ENCODE measurements at places on chromosomes 4 and X. TPM values are rescaled to one million over a fixed set of nuclear protein-coding genes. Genes with fewer than 3 reads are reported as not detected.

- no peak for DNase-seq
These were observed 12.4 kb downstream of the PLP1 start for GRCh38 chrX:103789004-103789403.

UGT2B10 gene
- not detected for total RNA-seq

- no peak for DNase-seq
These were observed 832.7 kb upstream of the INTU start for GRCh38 chr4:126799971-126800574.

DNA sequence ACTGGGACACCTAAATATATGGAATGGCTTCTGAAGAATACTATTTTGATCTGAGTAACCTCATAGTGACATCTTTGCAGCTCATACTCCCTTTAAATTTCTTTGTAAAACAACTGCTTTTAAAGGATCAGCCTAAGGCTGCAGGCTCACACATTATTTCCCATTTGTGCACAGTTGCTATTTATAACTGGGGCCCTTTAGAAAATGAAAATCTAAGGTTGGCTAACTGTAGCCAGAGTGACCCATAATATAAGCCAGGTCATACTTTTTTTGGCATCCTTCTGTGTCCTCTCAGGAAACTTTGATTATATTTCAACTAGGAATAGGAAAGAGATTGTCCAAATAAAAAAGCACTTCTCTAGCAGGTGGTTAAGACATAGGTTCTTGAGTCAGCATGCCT, 123.6 kb upstream of the RASGEF1B start:
- no peak for DNase-seq

DNA sequence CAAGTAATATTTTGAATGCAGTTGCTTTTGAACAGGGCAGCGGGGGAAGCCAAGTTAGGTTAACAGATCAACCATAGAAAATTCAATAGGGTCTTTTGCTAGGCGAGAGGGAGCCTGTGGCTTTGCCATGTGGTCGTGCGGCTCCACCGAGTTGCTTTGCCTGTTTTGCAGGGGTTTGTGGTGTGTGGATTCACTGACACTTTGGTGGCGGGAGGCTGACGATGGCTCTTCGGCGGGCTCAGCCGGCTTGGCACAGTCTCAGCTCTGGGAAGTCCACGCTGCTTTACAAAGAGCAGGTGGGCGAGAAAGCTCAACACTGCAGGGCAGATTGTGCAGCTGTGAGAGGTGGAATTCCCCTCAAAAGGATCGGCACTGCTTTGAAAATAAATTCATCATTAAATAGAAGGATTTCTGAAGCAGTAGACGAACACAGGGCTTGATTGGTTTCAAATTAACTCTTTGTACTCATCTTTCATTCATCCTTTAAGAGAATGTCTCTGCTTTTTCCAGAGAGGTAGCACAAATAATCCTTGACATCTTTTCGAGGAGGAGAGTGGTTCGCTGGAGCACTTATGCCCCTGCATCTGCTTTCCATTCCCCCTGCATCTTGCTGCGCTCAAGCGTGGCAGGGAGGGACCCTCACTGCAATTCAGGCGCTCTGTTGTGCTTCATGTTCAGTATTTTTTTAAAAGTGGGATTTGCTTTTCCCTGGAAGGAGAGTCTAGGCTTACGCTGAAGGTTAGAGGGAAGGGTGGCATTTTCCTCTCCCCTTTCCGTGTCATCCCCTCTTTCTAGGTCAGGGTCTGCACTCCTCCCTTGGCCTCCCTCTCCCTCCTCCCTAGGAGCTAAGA, 201.8 kb upstream of the LEF1 start:
- DNase-seq = no peak

GRCh38 chrX:49761481-49761880, 65.7 kb upstream of the PAGE1 start:
- no peak for DNase-seq

- peak; percentile 2 for DNase-seq
These were observed 71.2 kb downstream of the SUPT20HL2 start for GRCh38 chrX:24242649-24243175.

- no peak for DNase-seq
These were observed 221.0 kb downstream of the NAF1 start for GRCh38 chr4:162945713-162946112.

- no peak for DNase-seq
These were observed 173.5 kb downstream of the NPFFR2 start for GRCh38 chr4:72205298-72205697.

DNA sequence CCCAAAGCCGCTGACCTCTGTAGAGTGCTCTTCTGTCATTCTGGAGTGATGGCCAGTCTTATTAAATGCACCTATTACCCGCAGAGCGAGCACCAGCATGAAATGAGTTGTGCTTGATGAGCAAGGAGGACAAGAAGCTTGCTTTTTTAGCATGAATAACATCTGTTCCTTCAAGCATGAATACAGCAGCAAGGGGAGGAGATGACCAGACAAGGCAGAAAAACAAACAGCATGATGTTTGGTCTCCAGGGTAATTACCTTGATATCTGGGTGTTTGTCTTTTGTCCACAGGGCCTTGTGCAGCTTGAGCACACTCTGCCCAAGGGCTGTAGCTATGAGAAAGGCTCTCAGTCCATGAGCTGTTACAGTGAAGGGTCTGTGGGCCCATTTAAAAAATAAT, 324.8 kb upstream of the DDX53 start:
- no peak for DNase-seq

DNA sequence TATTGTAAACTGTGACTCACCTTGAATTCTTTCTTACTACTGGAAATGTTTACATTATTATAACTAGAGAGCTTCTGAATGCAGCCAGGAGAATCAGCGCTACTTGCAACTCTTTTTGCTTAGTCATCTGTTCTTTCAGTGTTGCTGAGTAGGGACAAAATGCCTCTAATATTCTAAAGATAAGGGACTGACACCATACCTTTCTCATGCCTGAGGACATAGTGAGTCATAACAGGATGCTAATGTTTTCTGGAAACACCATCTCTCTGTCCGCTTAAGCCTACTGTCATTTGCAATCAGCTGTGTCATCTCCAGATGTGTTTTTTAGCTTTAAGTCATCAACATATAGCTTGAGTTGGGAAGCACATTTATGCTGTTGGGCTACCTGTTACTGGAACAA, 108.3 kb downstream of the QRFPR start:
- DNase-seq = no peak

DNA sequence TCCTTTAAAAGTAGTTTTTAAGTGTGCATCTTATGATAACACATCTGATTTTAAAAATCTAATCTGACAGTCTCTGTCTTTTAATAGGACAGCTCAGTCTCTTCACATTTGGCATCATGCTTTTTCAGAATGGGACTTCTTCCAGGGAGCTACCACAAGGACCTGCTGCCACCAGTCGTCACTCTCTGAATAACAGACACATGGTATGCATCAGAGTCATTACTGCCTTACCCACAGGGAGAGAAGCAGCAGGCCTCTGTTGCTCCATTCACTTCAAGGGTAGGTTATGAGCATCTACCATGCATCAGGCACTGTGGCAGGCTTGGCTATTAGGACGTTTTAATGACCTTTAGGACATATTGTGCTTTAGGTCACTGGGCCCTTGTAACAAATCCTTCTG, 50.0 kb upstream of the AFAP1 start:
- DNase-seq = no peak

TMPRSS11F gene
- 49.6 TPM for total RNA-seq

DNA sequence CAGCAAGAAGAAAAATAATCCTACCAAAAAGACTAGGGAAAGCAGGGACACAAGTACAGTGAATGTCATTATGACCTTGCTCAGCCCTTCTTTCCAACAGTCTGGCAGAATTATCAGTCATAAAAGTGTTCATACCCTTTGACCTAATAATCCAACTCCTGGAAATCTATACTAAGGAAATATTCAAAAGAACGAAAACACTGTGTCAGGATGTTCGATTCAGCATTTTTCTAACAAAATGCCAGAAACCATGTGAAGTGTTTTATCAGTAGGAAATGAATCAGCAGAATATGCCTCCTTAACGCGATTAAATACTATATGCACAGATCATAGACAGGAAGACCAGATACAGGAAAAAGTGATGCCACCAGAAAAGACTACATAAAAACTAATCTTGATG, 16.2 kb upstream of the S100G start:
- DNase-seq = no peak

- no peak for DNase-seq
These were observed 20.1 kb upstream of the AP1S2 start for GRCh38 chrX:15874672-15875071.

DNA sequence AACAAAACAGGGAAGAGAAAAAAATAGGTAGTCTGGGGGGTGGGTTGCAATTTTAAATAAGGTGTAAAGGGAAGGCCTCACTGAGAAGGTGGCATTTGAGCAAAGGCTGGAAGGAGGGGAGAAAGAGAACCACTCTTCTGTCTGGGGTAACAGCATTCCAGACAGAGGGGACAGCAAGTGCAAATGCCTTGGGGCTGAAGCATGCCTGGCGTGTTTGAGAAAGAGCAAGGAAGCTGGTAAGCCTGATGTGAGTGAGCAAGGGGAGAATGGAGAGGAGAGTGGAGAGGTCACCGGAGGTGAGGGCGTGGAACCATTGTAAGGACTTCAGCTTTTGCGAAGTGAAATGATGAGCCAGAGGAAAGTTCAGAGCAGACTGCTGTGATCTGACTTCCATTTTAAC, 19.7 kb upstream of the DOCK11 start:
- no peak for DNase-seq

DNA sequence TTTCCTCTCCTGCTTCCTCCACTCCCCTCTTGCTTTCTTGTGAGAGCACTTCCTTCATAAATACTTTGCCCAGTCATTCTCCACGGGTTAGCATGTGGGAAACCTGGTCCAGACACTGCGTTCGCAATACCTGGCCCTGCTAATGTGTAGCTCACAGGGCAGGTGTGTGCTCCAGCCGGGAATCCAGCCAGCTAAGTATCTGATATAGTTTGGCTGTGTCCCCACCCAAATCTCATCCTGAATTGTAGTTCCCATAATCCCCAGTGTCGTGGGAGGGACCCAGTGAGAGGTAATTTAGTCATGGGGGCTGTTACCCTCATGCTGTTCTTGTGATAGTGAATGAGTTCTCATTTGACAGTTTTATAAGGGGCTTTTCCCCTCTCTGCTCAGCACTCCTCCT, 32.2 kb upstream of the STX18 start:
- DNase-seq = no peak

DNA sequence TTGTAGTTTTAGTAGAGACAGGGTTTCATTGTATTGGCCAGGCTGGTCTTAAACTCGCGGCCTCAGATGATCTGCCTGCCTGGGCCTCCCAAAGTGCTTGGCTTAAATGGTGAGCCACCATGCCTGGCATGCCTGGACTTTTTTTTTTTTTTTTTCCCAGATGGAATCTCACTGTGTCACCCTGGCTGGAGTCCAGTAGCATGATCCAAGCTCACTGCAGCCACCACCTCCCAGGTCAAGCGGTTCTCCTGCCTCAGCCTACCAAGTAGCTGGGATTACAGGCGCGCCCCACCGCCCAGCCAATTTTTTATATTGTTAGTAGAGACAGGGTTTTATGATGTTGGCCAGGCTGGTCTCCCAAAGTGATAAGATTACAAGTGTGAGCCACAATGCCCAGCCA, 8.4 kb downstream of the UBE2K start:
- DNase-seq = no peak

- no peak for DNase-seq
These were observed 38.0 kb downstream of the DHRSX start for GRCh38 chrX:2462780-2463179.

DNA sequence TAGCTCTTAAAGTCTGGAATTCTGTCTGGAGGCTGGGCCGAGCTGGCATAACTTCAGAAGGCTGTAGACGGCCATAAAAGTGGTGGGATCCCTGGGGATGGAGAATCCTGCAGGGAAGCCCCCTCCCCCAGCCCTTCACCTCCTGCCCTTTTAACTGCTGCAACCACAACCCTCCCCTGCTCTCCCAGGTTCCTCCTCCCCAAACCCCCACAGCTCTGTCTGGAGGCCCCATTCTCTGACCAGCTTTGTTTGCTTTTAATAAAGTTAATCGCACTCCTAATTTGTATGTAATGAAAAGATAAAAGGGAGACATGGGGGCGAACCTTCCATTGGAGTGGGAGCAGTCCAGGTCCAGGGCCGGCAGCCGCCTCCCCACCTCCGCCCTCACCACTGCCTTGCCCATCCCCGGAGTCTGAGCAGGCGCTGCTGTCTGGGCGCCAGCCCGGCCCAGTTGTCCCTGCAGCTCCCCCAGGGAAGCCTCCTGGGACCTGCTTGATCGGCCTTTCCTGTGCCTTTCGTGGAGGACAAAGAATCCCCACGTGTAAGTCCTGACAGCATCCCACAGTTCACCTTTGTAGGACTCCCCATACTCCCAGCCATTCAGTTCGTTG, 84.3 kb downstream of the PJA1 start:
- no peak for DNase-seq

DNA sequence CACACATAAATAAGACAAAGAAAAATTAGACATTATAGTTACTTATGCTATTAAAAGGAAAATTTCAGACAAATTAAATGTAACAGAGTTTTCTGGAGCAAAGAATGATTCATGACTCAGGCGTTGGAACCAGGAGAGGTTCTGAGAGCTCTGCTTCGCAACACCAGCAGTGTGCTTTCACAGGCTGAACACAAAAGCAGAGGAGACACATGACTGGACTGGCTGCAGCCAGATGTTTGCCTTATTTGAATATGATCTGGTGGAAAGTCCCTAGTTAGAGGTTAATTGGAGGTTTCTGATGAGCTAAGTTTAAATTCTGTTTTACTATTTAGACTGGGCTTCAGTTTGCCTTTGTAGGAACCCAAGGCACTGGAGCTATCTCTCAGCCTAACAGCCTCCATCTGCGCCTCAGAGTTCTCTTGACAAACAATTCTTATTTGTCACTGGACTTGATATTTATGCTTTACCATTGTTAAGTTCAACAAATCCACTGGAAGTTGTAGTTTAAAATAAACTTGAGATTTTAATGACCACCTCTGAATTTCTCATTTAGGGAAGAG, 16.2 kb downstream of the BOD1L1 start:
- peak; percentile 12 for DNase-seq

DNA sequence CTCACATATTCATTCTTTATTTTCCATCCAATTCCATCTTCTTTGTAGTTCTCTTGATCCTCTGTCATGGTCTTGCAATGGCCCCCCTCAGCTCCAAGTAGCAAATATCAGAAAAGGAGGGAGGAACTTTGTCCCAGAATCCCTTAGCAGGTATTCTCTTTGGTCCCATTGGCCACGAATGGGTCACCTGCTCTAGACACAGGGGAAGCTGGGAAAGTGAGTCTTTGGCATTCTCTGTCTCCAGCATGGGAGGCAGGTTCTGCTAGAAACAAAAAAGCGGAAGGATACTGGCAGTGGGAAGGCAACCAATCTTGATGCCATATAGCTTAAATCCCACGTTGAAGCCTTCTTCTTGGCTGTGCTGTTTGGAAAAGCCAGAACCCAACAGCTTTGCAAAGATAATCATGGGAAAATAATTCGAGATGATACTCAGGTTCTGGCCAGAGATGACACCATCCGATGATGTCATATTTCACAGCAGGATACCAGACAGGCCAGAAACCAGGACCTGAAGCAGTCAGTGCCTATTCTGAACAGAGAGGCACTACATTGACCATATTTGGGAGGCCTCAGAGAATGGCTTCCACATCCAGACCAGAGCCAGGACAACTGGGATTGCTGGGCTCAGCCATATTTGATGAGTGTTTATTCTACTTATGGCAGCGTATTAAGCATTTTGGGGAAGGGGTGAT, 110.4 kb upstream of the ATXN3L start:
- DNase-seq = no peak

Measured in esophagus squamous epithelium (tissue), 5 donors.